ENCODE measurements at places on chromosomes 3 and 15.

- no peak overlapping the region for H3K4me3 ChIP-seq
- H3K27ac ChIP-seq: no peak overlapping the region
- peaks cover 8% of the 10 kb centered on the region for H3K4me1 ChIP-seq
- H3K36me3 ChIP-seq: no peaks in the 10 kb centered on the region
- no peaks in the 10 kb centered on the region for H3K27me3 ChIP-seq
Observed at GRCh38 chr3:34011171-34012101, 213.0 kb downstream of the PDCD6IP start.

DNA sequence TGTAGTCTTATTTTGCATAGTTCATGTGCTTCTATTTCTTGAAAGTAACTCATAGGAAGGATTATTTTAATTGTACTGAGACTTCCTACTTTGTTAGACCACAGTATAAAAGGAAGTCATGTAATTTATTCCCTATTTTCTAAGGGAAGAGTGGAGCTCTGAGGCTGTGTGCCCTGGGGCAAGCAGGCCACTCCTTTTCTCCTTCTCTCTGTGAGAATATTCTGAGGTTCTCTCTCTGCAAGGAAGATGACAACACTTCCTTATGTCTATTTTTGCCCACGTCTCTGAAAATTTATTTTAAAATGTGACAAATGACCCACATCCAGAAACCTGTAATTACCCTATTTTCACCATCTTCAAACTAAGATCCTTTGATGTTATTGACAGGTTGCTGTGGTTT is 11.0 kb downstream of the KCTD6 start:
- H3K4me3 ChIP-seq: no peak overlapping the region
- no peaks in the 10 kb centered on the region for H3K27me3 ChIP-seq
- H3K27ac ChIP-seq: no peak overlapping the region
- peaks cover 2% of the 10 kb centered on the region for H3K4me1 ChIP-seq
- H3K36me3 ChIP-seq: peaks cover 2% of the 10 kb centered on the region
- no peak for DNase-seq

DNA sequence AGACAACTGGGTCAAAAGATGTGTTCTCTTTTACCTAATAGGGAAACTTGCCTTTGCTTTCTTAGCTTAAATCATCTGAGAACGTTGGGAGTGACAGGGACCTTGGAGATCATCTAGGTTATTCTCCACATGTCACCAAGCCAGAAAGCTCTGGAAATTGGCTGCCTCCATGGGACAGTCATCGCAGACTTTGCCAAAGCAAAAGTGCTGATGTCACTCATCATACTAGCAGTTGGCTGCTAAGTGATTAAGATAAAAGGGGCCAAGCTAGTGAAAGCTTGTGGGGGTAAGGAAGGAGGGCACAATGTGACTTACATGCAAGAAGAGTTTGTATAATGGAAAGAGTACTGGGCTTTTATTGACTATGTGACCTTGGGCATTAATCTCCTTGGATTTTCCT is 198.0 kb upstream of the PFN2 start:
- no peaks in the 10 kb centered on the region for H3K27me3 ChIP-seq
- no peak overlapping the region for H3K4me3 ChIP-seq
- no peak overlapping the region for H3K27ac ChIP-seq
- H3K36me3 ChIP-seq: no peaks in the 10 kb centered on the region
- no peaks in the 10 kb centered on the region for H3K4me1 ChIP-seq

DNA sequence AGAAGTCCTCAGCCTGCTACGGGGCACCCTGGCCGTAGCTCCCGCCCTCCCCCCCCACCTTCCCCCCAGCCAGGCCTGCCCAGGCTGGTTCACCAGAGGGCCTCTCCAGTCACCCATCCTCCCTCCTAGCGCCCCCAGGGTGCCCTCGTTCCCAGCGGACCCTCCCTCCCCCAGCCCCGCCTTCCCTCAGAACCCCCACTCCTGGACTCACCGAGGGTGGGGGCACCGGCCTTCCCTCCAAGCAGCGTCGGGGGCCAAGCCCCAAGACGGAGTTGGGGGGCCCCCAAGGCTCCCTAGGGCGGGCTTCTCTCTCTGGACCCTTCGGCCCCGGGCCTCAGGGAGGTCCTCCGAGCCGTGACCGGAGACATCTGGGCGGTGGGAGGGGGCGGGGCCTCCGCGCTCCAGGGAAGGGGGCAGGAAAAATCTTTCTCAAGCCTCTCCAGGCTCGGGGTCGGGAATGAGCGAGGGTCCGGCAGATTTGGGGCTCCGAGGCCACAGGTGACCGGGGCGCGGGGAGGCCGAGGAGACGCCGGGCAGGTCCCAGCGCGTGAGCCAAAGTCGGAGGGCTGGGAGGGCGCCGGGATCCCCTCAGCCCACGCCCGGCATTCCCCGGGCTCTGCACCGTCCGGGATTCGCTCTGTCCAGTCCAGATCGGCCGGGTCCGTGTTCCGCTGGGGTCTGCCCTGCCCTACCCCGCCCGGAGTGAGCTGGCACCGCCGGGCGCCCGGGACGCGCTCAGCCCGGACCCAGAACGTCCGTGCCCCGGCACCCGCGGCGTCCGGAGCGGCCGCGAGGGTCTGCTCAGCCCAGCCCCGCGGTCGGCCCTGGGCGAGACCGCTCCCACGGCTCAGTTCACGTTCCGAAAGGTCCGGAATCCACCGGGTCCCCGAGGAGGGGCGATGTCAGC is 999 bp downstream of the INSYN1 start:
- no peak overlapping the region for H3K27ac ChIP-seq
- H3K27me3 ChIP-seq: no peaks in the 10 kb centered on the region
- no peak for DNase-seq
- peaks cover 12% of the 10 kb centered on the region for H3K4me1 ChIP-seq

- no peak overlapping the region for H3K4me3 ChIP-seq
- no peaks in the 10 kb centered on the region for H3K27me3 ChIP-seq
- no peak overlapping the region for H3K27ac ChIP-seq
- H3K4me1 ChIP-seq: no peaks in the 10 kb centered on the region
- H3K36me3 ChIP-seq: no peaks in the 10 kb centered on the region
- no peak for DNase-seq
Observed at GRCh38 chr3:150331978-150332568, 76.0 kb upstream of the TSC22D2 start.

- DNase-seq: peak; percentile 29
- no peak overlapping the region for H3K27ac ChIP-seq
- H3K36me3 ChIP-seq: no peaks in the 10 kb centered on the region
- H3K4me3 ChIP-seq: no peak overlapping the region
- H3K4me1 ChIP-seq: no peaks in the 10 kb centered on the region
- no peaks in the 10 kb centered on the region for H3K27me3 ChIP-seq
Observed at GRCh38 chr3:153284282-153284938, 122.4 kb downstream of the RAP2B start.

- H3K4me1 ChIP-seq: no peaks in the 10 kb centered on the region
- no peak overlapping the region for H3K27ac ChIP-seq
- H3K36me3 ChIP-seq: no peaks in the 10 kb centered on the region
- peak; percentile 85 for DNase-seq
- H3K27me3 ChIP-seq: no peaks in the 10 kb centered on the region
- no peak overlapping the region for H3K4me3 ChIP-seq
Observed at GRCh38 chr3:13308380-13308801, 111.7 kb downstream of the NUP210 start.

GRCh38 chr15:64749999-64750657 is 25.3 kb downstream of the RBPMS2 start:
- no peaks in the 10 kb centered on the region for H3K27me3 ChIP-seq
- H3K36me3 ChIP-seq: peaks cover 11% of the 10 kb centered on the region
- H3K27ac ChIP-seq: no peak overlapping the region
- peak; percentile 96 for DNase-seq
- no peak overlapping the region for H3K4me3 ChIP-seq
- H3K4me1 ChIP-seq: peaks cover 2% of the 10 kb centered on the region

DNA sequence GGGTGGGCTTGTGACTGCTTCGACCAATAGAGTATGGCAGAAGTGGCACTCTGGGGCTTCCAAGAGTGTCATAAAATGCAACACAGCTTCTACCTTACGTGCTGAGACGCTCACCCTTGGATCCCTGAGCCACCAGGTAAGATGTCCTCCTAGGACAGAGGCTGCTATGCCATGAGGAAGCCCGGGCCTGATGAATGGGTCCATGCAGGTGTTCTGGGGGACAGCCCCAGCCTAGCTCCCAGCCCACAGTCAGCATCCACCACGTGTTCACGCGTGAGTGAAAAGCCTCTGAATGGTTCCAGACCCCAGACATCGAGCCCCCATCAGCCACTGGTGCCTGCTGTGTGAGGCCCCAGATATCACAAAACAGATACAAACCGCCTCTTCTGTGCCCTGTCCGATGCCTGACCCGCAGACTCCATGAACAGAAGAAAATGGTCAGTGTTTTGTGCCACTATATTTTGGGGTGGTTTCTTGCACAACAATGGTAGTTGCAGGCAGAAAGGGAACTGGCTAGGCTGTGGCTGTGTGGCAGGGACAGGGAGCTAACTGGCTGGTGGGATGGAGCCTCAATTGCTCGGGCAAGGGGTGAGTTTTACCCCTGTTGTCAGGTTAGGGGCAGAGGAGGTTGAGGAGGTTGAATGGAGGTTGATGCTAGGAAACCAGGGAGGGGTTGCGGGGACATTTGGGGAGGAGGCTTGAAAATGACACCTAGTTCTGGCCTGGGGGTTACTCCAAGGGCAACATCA is 92.2 kb downstream of the LINGO1 start:
- no peak for DNase-seq
- H3K27ac ChIP-seq: no peak overlapping the region
- no peaks in the 10 kb centered on the region for H3K4me1 ChIP-seq
- no peak overlapping the region for H3K4me3 ChIP-seq
- no peaks in the 10 kb centered on the region for H3K27me3 ChIP-seq

DNA sequence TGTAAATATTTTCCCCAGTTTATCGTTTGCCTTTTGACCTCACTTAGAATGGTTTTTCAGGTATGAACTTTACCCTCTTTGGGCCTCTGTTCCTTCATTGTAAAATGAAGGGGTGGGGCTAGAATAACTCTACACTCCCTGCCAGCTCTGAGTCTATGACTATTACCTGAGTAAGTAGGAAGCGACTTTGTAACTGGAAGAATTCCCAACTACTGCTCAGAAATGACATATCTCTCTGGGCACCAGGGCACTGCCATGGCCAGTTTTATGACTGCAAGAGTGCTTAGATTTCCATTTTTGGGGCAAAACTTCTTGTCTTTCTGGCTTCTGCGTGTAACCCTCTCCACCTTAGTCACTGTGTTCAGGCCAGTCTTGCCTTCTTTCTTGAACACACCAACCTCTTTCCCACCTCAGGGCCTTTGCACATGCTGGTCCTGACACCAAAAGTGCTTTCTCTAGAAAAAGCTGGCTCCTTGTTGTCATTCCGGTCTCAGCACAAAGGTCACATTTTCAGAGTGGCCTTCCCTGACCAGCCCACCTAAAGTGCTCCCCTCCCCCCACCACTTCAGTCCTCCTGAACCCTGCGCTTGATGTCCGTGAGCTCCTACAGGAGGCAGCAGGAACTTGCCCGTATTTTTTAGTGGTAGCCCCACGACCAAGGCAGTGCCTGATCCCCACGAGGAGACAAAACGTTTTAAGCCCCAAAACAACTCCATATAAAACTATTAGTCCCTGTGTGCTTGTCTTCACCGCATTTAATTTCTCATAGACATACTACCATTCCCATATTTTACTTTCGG is 25.6 kb downstream of the CDCP1 start:
- H3K36me3 ChIP-seq: no peaks in the 10 kb centered on the region
- H3K27ac ChIP-seq: no peak overlapping the region
- H3K4me3 ChIP-seq: no peak overlapping the region
- DNase-seq: no peak
- H3K27me3 ChIP-seq: no peaks in the 10 kb centered on the region

- no peaks in the 10 kb centered on the region for H3K27me3 ChIP-seq
- no peak overlapping the region for H3K4me3 ChIP-seq
- no peaks in the 10 kb centered on the region for H3K36me3 ChIP-seq
- H3K4me1 ChIP-seq: no peaks in the 10 kb centered on the region
- DNase-seq: no peak
- no peak overlapping the region for H3K27ac ChIP-seq
Observed at GRCh38 chr3:43185274-43185982, 79.5 kb upstream of the POMGNT2 start.

DNA sequence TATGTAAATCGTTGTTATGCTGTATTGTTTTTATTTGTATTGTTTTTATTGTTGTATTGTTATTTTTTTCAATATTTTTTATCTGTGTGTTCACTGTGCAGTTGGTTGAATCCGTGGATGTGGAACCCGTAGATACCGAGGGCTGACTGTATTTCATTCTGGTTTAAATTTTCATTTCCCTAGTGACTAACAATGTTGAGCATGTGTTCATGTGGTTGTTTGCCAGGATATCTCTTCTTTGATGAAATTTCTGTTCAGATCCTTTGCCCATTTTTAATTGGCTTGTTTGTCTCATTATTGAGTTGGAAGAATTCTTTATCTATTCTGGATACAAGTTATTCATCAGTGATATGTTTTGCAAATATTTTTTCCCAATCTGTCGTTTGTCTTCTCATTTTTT is 29.7 kb downstream of the STOML1 start:
- no peak overlapping the region for H3K4me3 ChIP-seq
- H3K4me1 ChIP-seq: peaks cover 3% of the 10 kb centered on the region
- no peak for DNase-seq
- H3K36me3 ChIP-seq: no peaks in the 10 kb centered on the region
- H3K27me3 ChIP-seq: no peaks in the 10 kb centered on the region

DNA sequence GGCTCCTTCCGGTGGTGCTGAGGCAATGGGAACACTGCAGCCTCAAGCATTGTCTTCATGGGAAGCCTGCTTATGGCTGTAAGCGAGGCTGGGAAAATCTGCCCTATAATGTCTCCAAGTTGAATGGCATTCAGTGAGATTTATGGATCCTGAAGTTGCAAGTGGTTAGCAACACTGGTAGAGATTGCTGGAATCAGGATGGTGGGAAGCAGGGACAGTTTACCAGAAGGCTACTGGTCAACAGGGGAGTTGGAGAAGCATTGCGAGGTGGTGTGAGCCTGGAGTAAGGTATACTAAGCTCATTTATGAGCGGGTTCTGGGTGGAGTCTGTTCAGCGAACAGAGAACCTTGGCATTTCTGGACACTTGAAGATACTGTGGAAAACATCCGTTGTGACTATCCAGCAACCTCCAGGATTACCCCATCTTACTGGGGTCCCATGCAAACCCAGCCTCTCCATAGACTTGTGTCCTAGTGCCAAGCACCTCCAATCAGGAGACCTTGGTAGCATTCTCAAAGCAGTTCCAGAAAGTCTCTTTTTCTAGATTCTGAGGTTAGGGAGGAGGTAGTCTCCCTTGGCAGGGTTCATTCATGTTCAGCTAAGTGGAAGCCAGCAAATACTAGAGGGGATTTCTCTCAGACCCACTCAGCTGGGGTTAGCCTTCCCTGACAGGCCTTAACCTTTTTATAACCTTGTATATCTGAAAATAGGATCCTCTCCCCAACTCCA is 7.3 kb downstream of the RPSA start:
- no peaks in the 10 kb centered on the region for H3K4me1 ChIP-seq
- H3K36me3 ChIP-seq: peaks cover 23% of the 10 kb centered on the region
- H3K27ac ChIP-seq: no peak overlapping the region
- no peak for DNase-seq
- H3K4me3 ChIP-seq: no peak overlapping the region

- no peak overlapping the region for H3K27ac ChIP-seq
- peak; percentile 19 for DNase-seq
- H3K4me3 ChIP-seq: no peak overlapping the region
Observed at GRCh38 chr3:105970283-105970682, 101.5 kb upstream of the CBLB start.
